ENCODE measurements at places on chromosomes 2 and 18.

DNA sequence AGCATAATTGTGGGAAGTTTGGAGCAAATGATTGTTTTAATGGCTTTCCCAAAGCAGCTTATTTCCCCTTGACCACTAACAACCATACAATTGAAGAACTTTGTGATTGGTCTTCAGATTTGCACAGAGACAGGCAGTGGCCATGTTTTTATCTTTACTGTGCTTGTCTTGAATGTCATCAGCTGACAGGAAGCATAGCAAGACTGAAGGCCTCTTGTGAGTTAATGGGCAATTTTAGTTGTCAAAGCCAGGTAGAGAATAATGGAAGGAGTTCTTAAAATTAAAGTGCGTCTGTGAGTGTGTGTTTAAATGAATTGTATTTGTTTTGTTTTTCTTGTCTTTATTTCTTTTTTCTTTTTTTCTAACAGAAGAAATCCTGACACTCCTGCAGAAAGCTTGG, 809.9 kb downstream of the TSN start:
- DNase-seq, result no peak

DNA sequence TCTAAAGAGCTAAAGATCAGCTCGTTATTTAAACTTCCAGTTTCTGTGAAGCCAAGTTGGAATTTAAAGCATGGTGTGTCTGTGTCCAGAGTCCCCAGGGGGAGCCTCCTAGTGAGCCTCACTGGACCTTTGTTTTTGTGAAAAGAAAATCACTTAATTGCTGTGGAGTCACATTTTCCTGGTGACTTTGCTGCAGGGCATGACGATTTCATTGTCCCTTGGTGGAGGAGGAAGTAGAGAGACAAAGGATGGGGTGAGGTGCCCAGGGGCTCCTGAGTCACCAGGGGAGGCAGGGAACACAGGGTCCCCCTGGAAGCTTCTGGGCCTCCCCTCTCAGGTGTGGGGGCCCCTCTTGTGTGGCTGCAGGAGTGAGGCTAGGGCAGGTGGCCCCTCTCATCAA, 19.7 kb downstream of the ATP6V1C2 start:
- no peak for DNase-seq

GRCh38 chr2:226489775-226490541, 309.7 kb downstream of the IRS1 start:
- DNase-seq, result no peak

DNA sequence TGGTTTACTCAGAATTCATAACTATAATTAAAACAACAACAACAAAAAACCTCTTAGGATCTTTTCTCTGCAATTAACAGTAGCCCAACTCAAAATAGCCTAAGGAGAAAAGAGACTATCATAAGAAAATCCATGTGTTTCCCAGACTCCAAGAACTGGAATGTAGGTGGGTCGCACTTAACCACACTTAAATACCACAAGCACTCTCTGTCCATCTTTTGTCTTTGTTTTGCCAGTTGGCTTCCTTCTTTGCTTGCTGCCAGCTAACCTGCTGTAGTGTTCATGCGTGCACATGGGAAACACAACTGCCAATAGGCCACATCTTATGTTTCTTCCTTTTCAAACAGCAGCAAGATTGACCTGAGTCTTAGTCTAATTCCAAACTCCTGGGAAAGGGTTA, 24.1 kb upstream of the ACVR1 start:
- no peak for DNase-seq

DNA sequence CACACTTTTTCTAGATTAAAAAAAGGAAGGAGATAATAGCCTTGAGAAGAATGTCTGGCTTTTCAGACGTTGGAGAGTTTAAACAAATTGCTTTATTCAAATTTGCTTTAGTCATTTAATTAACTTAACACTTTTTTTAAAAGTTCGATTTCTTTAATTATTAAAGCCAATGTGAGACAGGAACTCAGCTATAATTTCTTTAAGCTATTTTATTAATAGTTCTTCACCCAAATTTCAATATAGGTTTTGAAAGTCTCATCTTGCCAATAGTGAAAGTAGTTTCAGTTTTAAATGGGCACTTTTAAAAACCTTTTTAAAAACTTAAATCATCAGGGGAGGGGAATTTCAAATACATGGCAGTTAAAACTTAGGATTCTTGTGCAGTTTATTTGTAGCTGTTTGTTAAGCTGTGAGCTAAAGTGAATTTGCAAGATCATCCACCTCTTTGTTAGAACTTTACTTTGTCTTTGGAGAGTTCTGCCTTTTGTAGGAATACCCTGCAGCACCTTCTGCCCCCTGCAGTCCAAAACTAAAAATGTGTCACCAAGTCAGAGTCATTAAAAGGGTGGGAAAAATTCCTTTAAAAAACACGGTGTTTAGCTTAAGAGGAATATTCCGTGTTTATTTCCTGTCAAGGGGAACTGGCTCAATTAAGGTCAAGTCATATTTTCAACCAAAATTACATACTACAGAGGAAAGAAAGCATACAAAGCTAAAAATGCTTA, 4.6 kb downstream of the TGIF1 start:
- DNase-seq, result peak; percentile 80

- DNase-seq, result no peak
Observed at GRCh38 chr2:236744281-236744705, 174.7 kb downstream of the ACKR3 start.

GRCh38 chr2:101617188-101617587, 80.3 kb upstream of the MAP4K4 start:
- no peak for DNase-seq

DNA sequence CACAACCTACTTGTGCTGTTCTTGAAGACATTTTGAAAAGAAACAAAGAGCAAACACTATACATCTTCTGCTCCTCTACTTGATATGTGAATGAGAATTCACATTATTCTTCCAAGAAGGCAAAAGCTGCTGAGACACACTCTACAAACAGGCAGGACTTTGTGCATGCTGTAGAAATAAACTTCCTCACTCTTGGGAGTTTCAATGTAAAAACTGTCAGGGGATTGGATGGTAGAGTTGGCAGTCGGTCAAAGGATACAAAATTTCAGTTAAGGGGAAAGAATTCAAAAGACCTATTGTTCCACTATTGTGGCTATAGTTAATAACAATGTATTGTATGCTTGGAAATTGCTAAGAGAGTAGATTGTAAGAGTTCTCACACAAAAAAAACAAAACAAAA, 196.3 kb downstream of the MC4R start:
- DNase-seq, result no peak

GRCh38 chr18:3256693-3257626, 5.0 kb upstream of the MYL12B start:
- DNase-seq, result no peak

GRCh38 chr2:128261245-128262128, 57.2 kb downstream of the HS6ST1 start:
- DNase-seq, result no peak

DNA sequence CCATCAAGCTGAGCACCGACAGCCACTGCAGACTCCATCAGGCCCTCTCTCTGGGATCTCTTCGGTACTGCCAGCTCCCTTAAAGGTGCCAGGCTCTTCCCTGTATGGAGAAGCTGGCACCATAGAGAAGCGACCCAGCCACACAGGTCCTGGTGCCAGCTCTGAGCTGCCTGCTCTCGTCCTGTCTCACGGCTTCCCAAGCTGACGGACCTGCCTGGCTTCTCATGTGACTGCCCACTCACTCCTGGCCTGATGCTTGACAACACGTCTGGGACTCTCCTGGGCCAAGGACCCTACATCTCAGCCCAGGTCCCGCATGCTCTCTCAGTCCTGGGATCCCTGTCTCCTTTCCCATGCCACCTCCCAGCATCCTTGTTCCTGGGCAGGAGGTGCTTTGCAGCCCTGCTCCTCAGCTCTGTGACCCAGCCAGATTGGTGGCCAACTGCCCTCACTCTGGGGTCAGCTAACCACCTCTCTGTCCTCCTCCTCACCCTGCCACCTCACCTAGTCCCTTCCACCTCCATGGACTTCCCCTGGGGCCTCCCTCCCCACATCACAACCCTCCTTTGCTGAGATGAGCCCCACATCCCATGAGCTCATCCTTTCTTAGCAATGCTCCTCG, 12.5 kb upstream of the ATOH8 start:
- no peak for DNase-seq

DNA sequence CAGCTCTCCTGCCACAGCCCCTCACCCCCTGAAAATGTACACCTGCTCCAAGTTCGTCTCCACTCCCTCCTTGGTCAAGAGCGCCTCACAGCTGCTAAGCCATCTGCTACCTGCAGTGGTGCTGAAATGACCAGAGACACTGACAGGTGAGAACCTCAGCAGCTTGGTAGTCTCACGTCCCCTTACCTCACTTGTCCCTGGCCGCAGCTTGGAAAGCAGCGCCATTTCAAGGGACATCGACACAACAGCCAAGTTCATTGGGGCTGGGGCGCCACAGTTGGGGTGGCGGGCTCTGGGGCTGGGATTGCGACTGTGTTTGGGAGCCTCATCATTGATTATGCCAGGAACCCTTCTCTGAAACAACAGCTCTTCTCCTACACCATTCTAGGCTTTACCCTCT, 47.5 kb downstream of the ANKRD44 start:
- DNase-seq, result no peak

GRCh38 chr2:43212931-43213330, 13.5 kb downstream of the ZFP36L2 start:
- no peak for DNase-seq

DNA sequence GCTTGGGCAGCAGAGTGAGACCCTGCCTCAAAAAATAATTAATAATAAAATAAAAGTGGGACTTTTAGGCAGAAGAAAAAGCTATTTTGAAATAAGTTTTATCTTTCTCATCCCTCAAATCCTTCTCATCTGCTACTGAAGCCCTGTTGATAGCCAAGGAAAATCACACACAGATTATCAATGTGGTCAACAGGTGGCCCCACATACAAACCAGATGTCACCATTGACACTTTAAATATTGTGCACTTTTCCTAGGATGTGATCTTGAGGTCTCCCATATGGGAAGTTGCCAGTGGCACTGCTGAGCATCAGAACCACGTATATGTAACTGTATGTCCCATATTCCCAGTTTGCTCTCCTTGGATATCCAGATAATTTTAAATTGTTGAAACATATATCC, 64.6 kb downstream of the KCTD18 start:
- no peak for DNase-seq

GRCh38 chr2:120985997-120986651, 250.5 kb downstream of the GLI2 start:
- DNase-seq, result no peak

DNA sequence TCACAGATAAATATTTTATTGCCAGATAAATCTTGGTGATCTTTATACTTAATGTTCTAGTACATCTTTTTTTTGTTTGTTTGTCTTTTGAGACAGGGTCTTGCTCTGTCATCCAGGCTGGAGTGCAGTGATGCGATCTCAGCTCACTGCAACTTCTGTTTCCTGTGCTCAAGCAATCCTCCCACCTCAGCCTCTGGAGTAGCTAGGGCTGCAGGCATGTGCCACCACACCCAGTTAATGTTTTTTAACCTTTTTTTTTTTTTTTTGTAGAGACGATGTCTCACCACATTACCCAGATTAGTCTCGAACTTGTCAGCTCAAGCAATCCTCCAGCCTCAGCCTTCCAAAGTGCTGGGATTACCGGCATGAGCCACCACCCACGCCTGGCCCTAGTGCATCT, 9.1 kb upstream of the C1GALT1C1L start:
- DNase-seq, result no peak

DNA sequence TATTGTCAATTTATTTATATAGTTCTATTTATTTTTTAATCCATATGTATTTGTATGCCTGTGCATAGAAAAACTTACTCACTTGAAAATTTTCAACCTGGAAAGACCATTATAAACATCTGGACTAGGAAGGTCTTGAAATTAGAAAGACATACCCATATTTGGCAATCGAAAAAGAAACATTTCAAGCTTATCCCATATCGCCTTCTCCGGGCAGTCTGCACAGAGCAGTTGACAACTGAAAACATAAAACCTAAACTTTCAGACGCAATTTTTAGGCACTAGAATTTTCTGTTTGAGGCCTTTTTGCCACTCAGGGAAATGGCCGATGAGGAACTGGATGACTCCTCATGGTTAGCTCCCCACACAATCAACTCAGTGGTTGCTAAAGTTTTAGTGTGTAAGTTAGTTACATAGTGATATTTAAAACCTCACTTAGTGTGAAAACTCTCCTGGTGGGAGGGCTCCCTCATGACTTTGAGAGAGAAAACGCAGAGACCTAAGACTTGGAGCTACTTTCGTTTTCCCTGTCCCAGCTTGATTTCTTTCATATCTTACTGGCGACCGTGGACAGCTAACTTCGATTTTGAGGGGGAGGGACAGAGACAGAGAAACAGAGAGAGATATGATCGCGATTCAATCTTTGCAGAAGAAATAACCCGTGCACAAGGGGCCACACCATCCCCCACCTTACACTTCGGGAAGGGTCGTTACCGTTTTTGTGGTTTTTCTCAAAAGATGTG, 3.2 kb upstream of the HOXD12 start:
- no peak for DNase-seq

- no peak for DNase-seq
Observed at GRCh38 chr18:44955825-44956224, 275.1 kb downstream of the SETBP1 start.

DNA sequence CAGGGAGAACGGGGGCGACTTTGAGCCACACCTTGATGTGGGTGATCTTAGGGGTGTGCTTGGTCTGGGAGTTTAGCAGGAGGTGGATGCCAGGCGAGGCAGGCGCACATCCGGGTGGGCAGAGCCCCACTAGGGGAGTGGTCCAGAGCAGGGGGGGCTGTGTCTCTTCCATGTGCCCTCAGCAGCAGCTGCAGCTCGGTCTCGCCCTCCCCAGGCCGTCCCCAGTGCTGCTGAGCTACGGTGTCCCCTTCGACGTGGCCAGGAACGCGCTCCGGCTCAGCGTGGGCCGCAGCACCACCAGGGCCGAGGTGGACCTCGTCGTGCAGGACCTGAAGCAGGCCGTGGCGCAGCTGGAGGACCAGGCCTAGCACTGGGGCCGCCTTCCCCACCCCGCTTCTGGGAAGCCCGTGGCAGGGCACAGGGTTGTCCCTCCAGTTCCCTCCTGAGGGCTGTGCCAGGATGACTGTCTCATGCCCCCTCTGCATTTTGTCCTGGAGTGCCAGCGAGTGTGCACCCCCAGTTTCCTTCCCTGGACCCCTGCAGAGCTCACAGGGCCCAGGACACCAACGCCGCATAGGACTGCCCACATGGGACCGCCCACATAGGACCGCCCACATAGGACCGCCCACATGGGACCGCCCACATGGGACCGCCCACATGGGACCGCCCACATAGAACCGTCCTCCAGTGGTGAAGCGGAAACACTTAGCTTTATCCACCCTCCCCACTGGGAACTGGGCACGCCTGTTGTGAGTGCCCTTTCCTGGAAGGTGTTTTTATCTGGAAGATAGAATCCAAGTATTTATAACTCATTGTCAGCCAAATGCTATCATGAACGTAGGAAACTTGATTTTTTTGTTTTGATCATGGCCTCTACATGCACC, 1.9 kb upstream of the ESPNL start:
- peak; percentile 91 for DNase-seq

Data from hematopoietic multipotent progenitor cell treated with erythropoietin and hydrocortisone succinate and interleukin-3 and kit ligand, for 15 days (in vitro differentiated cells).